ENCODE measurements at places on chromosomes 2 and 18. TPM values are rescaled to one million over a fixed set of nuclear protein-coding genes. Genes with fewer than 3 reads are reported as not detected.
A peak's percentile ranks its signal among the peaks of the same experiment; 100 is the strongest.

- H3K27me3 ChIP-seq, result no peaks in the 10 kb centered on the region
- no peak for DNase-seq
- H3K4me3 ChIP-seq, result no peak overlapping the region
- no peak overlapping the region for H3K27ac ChIP-seq
Measured at GRCh38 chr2:120859128-120859527, 123.5 kb downstream of the GLI2 start.

GRCh38 chr2:239706367-239706766, 305.5 kb upstream of the HDAC4 start:
- H3K36me3 ChIP-seq, result no peaks in the 10 kb centered on the region
- no peaks in the 10 kb centered on the region for H3K27me3 ChIP-seq
- no peak overlapping the region for H3K4me3 ChIP-seq
- peak; percentile 66 for DNase-seq

GRCh38 chr2:158926478-158926948, 41.9 kb upstream of the TANC1 start:
- no peaks in the 10 kb centered on the region for H3K36me3 ChIP-seq
- H3K4me1 ChIP-seq, result peaks cover 6% of the 10 kb centered on the region
- H3K27me3 ChIP-seq, result no peaks in the 10 kb centered on the region
- H3K27ac ChIP-seq, result no peak overlapping the region

DNA sequence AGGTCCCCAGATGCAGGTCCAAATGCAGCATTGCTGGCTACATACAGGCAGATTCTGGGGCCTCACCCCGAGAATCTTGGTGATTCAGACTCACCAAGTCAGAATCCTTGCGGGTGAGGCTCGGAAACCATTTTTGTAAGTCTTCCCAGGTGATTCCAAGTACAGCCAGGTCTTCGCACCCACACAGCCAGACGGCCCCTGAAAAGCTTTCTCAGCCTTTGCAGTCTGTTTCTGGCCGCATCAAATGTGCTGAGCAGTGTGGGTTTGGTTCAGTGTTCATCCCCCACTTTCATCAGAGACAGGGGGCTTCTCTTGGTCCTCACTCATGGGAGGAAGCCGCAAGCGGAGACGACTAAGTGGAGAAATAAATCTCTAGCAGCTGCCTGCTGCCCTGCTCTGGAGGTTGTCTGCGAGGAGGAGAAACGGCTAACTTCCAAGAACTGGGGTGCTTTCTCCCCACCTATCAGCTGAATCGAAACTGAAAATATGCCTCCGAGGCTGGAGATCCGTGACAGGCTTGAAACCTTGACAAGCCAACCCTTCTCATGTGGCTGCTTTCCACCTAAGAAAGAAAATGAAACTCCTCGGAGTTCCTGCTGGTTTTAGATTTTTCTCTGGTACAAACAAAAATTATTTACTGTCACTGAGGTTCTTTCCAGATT, 8.9 kb upstream of the TMEM185B start:
- H3K27me3 ChIP-seq, result no peaks in the 10 kb centered on the region
- H3K36me3 ChIP-seq, result no peaks in the 10 kb centered on the region
- peak overlapping the region; percentile 68 for H3K27ac ChIP-seq
- peak; percentile 66 for DNase-seq

DNA sequence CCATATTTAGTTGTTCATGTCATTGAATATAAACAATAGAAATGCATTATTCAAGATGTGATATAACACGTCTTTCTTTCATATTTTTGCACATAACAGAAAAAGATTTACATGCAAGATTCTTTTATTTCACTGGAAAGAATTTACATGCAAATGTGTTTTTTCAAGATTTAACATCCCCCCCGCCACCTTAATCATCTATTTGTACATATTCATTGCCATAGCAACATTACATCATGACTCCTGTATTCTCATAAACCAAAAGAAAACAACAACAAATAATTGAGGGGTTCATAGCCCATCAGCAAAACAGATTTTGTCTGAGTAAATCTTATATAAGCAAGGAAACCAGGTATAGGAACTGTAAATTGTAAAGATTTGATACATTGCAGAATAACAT, 3.2 kb upstream of the ACVR1C start:
- DNase-seq, result no peak
- no peaks in the 10 kb centered on the region for H3K4me1 ChIP-seq
- no peaks in the 10 kb centered on the region for H3K27me3 ChIP-seq
- no peak overlapping the region for H3K4me3 ChIP-seq
- no peak overlapping the region for H3K27ac ChIP-seq
- no peaks in the 10 kb centered on the region for H3K36me3 ChIP-seq

- peaks cover 56% of the 10 kb centered on the region for H3K36me3 ChIP-seq
- DNase-seq, result no peak
- H3K4me3 ChIP-seq, result no peak overlapping the region
- H3K27ac ChIP-seq, result peak overlapping the region; percentile 98
- peaks cover 16% of the 10 kb centered on the region for H3K4me1 ChIP-seq
- H3K27me3 ChIP-seq, result no peaks in the 10 kb centered on the region
Measured at GRCh38 chr2:24304631-24305030, 55.7 kb downstream of the ITSN2 start.

GRCh38 chr2:10883801-10884478, 27.8 kb upstream of the KCNF1 start:
- H3K4me3 ChIP-seq, result no peak overlapping the region
- no peak overlapping the region for H3K27ac ChIP-seq
- DNase-seq, result peak; percentile 34
- no peaks in the 10 kb centered on the region for H3K36me3 ChIP-seq
- peaks cover 8% of the 10 kb centered on the region for H3K4me1 ChIP-seq

DNA sequence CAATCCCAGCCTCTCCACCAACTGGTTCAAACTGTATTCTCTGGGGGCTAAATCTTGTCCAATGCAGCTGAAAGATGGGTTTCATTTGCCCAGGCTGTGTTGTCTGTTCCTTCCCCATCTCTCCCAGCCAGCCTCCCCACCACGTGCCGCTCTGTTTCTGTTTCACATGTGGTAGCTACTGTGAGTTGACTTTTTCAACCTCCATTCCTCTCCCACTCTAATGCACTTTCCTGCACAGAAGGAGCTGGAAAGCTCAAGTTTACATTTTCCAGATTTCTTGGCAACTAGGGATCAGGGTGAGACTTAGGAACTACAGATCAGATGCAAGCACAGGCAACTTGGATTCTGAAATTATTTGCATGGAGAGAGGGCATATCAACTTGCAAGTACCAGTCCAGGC, 19.0 kb upstream of the NPAS2 start:
- H3K36me3 ChIP-seq, result no peaks in the 10 kb centered on the region
- H3K4me1 ChIP-seq, result no peaks in the 10 kb centered on the region
- H3K4me3 ChIP-seq, result no peak overlapping the region
- DNase-seq, result no peak
- H3K27ac ChIP-seq, result no peak overlapping the region

GRCh38 chr2:2046497-2046896, 284.6 kb downstream of the MYT1L start:
- DNase-seq, result no peak
- H3K4me1 ChIP-seq, result no peaks in the 10 kb centered on the region
- no peaks in the 10 kb centered on the region for H3K36me3 ChIP-seq
- H3K27me3 ChIP-seq, result no peaks in the 10 kb centered on the region

GRCh38 chr2:219041252-219041651, at the start of gene CFAP65:
CFAP65 (minus strand) TSS chr2:219041516; CDS start chr2:219039048, 2,468 bp downstream.
- H3K36me3 ChIP-seq, result no peaks in the 10 kb centered on the region
- no peaks in the 10 kb centered on the region for H3K4me1 ChIP-seq
- H3K27ac ChIP-seq, result no peak within 1 kb of the TSS
- no peak within 1 kb of the TSS for H3K4me3 ChIP-seq
- no peaks in the 10 kb centered on the region for H3K27me3 ChIP-seq

GRCh38 chr2:33363325-33364298, 112.8 kb upstream of the RASGRP3 start:
- H3K27me3 ChIP-seq, result no peaks in the 10 kb centered on the region
- H3K4me3 ChIP-seq, result no peak overlapping the region
- H3K27ac ChIP-seq, result no peak overlapping the region
- no peak for DNase-seq
- no peaks in the 10 kb centered on the region for H3K4me1 ChIP-seq
- H3K36me3 ChIP-seq, result no peaks in the 10 kb centered on the region

Gene NLRC4
- 1.7 TPM for total RNA-seq

DNA sequence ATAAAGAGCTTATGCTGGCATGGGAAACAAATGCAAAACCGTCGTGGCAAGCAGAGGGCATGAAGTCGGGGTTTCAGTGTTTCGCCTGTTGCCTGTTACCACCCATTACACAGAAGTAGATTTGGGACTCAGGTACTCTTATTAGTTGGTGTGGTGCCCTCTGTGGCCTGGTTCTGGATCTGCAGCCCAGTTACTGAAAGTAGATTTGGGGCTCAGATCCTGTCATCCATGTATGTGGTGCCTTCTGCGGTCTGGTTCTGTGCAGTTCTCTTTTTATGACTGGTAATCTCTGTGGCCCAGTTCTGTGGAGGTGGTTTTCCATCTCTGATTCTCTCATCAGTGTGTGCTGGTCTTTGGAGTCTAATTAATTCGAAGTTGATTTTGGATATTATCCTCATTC, 45.2 kb downstream of the ADNP2 start:
- H3K27me3 ChIP-seq, result no peaks in the 10 kb centered on the region
- no peak overlapping the region for H3K4me3 ChIP-seq
- no peaks in the 10 kb centered on the region for H3K4me1 ChIP-seq

Gene TOGARAM2
- 0.29 TPM for total RNA-seq

Gene SLC1A4
- total RNA-seq, result 4.6 TPM

Gene LRRC30
- not detected for total RNA-seq

GRCh38 chr2:55519938-55520885, 694 bp downstream of the CFAP36 start:
- H3K4me3 ChIP-seq, result peak overlapping the region; percentile 81
- no peaks in the 10 kb centered on the region for H3K27me3 ChIP-seq
